ENCODE measurements at places on chromosomes 5 and 9. TPM values are rescaled to one million over a fixed set of nuclear protein-coding genes. Genes with fewer than 3 reads are reported as not detected.

GRCh38 chr5:37838152-37838932 lies 1.5 kb downstream of the GDNF start:
- DNase-seq = no peak

DNA sequence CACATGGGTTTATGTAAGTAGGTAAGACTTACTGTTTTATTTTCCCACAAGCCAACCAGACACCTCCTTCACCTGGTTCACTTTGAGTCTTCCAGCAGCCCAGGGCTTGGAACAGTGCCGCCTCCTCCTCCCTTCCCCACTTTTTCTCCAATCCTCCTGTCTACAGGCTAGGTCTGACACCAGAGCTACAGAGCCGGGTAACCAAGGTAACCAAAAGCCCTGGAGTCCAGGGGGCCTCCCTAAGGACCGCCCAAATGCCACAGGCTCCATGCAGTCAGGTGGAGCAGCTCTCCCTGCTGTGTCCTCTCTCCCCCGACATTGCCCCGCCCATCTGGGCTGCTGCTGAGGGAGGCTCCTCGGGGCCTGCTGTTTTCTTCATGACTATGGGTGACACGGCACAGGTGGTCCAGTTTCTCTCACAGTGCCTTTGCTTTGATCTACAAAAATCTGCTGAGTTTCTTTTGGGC lies 138.0 kb upstream of the EFNA5 start:
- no peak for DNase-seq

- no peak for DNase-seq
Observed at GRCh38 chr9:106779796-106780195, 83.2 kb upstream of the ZNF462 start.

GRCh38 chr9:71647094-71647591 lies 121.2 kb downstream of the CEMIP2 start:
- peak; percentile 92 for DNase-seq

DNA sequence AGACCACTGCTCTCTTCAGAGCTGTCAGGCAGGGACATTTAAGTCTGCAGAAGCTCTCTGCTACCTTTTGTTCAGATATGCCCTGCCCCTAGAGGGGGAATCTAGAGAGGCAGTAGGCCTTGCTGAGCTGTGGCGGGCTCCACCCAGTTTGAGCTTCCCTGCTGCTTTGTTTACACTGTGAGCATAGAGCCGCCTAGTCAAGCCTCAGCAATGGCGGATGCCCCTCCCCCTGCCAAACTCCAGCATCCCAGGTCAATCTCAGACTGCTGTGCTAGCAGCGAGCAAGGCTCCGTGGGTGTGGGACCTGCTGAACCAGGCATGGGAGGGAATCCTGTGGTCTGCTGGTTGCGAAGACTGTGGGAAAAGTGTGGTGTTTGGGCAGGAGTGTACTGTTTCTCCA lies 59.9 kb downstream of the CAVIN4 start:
- no peak for DNase-seq

GRCh38 chr5:42579320-42579719 lies 156.1 kb downstream of the GHR start:
- DNase-seq = no peak

GRCh38 chr5:5018578-5018970 lies 121.6 kb upstream of the ADAMTS16 start:
- DNase-seq = no peak

- no peak for DNase-seq
Observed at GRCh38 chr9:16768816-16769215, 101.7 kb downstream of the BNC2 start.

GRCh38 chr5:149800633-149801032 lies 70.5 kb downstream of the PPARGC1B start:
- DNase-seq = no peak

DNA sequence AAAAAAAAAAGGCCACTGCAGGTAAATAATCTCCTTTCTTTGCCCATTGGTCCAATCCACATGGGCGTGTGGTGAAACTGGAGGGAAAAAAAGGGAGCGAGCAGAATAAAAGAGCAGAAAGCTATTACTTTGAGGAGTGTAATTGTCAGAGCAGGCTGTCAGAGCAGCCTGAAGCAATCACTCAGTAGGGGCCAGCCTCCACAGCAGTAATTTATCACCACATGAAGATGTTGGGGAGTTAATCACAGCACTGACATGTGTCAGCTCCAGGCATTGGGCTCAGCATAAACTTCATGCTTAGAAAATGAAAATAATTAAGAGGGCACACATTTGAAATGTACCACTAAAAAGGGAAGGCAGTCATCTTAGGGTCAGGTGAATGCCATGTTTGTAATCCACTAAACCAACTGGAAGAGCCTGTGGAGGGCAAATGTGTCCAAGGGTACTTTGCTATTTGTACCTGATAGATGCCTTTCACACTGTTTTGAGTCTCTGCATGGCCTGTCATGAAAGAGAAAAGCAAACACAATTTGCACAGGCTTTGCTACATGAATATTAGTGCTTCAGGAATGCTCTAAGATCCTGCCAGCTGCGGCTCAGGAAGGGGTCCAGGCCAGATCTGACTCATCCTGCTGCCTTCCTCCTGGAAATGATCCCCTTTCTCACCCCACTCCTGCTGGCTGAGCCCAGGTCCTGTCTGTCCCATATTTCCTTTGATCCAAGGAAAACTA lies 2.9 kb upstream of the PTGER4 start:
- DNase-seq = no peak

DNA sequence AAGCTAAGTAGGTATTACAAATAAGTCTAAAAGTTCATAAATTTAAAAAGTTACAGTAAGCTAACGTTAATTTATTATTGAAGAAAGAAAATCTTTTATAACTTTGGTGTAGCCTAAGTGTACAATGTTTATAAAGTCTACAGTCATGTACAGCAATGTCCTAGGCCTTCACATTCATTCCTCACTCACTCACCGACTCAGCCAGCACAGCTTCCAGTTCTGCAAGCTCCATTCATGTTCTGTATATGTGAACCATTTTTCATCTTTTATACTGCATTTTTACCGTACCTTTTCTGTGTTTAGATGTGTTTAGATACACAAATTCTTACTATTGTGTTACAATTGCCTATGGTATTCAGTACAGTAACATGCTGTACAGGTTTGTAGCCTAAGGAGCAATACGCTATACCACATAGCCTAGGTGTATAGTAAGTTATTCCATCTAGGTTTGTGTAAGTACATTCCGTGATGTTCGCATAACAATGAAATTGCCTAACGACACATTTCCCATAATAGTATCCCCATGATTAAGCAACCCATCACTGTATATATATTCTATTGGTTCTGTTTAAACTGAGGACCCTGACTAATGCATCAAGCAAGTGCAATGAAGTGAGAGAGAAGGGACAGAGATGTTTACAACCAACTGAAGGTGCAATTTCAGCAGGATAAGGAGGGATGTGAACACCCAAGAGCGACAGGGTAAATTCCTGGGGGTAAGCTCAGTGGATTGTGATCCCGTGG lies 88.9 kb upstream of the TRIO start:
- DNase-seq = no peak

- DNase-seq = no peak
Observed at GRCh38 chr5:75651575-75652238, 40.5 kb downstream of the ANKDD1B start.

DNA sequence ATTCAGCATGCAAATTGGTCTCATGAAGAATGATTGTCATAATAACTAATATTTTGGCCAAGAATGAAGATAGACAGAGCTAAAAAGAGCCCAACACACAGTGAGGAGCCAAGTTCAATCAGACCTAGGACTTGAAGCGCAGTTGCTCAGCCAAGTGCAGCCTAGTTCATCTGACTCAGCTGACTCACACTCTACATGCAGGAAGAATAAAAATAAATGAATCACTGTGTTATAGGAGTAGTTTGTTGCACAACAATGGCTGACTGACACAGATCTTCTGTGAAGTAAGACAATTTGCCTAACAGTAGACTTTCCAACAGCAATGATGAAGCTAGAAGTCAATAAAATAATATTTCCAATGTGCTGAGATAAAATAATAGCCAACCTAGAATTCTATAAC lies 261.5 kb downstream of the CEMIP2 start:
- DNase-seq = no peak

DNA sequence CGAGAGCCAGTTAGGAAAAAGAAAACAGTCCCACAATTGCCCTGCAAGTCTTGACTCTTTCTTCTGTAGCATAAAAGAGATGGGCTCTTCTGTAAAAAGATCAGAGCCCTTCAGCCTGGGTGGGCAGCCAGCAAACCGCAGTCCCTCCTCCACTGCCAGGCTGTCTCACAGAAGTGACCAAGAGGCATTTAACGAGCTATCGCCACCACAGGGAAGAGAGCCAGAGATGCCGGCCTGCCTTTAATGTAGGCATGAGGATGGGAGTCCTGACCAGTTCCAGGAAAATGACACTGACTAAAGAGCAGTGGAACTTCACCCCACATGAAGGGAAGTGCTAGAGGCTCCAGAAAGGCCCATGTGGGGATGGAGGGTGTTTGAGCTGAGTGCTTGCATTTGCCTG lies 264.6 kb downstream of the NDUFS4 start:
- no peak for DNase-seq

DNA sequence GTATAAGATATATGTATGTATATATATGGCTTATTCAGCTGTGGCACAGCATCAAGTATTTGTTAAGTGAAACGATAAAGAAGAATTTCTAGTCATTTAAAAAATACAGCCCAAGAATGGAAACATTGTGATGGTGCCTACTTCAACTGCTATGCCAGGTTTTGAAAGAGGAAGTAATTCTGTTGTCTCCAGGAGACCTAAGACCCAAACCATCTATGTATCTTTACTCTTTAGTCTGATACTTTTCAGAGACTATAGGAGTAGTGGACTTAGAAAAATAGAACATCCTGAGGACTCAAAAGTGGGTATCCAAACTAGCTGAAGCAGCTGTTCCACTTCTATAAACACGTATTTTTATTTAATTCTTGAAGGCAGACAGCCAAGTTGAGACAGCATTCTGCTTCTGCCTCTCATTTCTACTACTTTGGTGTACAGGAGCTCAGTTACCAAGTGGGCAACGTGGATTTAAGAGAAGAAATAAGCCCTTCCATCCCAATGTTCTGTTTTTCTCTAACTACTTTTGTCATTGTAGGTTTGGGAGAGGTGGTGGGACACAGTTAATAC lies 110.7 kb downstream of the RPS23 start:
- DNase-seq = no peak

DNA sequence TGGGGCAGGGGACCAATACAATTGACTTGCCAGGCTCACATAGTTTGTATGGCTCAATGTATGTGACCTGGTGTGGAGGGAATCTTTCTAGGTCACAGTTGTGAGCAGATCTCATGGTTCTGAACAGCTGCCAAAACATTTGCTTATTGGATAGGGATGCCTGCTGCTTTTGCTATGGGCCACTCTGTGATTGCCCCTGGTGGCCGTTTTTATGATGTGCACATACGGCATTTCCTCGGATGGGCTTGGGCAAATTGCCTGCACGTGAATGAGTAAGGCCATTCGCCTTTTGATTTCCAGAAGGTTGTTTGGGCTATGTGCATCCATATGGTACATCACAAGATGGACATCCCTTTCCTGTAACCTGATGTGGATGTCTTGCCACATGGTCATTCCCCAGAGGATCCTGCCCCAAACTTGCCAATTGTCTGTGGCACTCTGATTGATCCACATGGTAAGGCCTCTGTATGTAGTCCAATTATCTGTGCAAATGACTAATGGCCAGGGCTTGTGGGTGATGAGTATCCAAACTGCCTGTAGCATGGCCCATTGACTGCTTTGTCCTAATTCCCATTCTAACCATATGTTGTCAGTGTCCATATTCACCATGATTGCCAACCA lies 10.7 kb upstream of the SLC22A4 start:
- DNase-seq = no peak

DNA sequence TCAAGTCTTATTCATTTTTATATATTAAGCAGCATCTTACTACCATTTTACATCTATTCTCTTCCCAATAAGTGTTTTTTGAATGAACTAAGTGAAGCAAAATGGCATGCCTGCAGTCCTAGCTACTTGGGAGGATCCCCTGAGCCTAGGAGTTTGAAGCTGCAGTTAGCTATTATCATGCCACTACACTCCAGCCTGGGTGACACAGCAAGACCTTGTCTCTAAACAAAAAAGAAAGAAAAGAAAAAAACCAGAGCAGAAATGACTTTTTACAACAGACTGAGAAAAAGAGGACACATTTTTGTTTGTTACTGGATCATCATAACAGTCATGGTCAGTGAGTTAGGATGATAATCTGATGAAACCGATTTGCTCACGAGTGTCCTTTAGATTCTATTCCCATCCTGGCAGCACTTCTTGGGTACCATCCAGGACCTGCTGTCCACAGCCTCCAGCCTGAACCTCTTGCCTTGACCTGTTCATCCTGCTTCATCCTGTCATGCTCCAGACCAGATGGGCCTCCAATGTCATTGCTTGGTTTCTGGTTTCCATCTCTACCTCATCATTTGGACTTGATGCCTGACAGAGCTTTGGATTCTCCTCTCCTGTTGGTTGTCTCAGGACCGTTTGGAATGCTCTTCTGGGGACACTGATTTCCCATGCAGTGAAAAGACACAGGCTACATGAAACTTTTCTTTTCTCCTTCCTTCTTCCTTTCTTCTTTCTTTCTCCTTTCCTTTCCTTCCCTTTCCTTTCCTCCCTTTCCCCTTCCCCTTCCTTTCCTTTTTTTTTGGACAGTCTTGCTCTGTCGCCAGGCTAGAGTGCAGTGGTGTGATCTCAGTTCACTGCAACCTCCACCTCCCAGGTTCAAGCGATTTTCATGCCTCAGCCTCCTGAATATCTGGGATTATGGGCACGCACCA lies 50.1 kb upstream of the GLRX start:
- no peak for DNase-seq

DNA sequence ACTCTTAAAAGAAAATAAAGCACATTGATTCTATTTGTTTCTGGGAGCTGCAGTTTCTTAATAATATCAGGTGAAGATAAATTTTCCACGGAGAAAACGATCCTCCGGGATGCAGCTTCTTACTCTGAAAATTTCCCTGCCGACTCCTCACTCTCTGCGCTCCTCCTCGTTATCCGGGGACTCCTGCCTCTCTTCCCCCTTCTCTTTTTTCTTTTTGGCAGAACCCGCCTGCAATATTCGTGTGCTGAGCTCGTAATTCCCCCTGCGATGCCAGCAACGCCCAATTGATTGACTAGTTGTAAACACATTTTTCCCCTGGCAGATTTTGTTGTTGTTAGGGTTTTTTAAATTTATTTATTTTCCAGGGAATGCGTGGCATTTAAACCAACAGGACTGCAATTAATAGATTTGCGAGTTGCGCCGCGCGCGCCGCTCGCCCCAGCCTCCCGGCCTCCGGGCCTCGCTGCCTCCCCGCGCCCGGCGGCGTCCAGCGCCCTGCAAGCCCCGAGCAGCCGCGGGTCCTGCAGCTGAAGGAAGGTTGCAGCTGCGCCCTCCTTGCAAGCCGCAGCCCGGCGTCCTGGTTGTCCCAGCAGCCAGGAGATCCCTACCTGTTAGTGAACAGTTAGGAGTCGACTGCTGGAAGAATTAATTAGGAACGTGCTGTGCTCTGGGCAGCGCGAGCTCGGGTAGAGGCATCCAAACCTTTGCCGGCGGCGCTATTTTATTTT lies 2.2 kb downstream of the NTNG2 start:
- DNase-seq = no peak

GRCh38 chr5:157516006-157516405 lies 56.0 kb downstream of the NIPAL4 start:
- peak; percentile 67 for DNase-seq

- no peak for DNase-seq
Observed at GRCh38 chr5:171845040-171845630, 59.5 kb downstream of the SMIM23 start.

The PRSS3 gene
- not detected for total RNA-seq

The SVEP1 gene
- 6.7 TPM for total RNA-seq

The SLC36A2 gene
- not detected for total RNA-seq

The SRA1 gene
- total RNA-seq = 31.8 TPM

The SPINK7 gene
- not detected for total RNA-seq

The BHMT2 gene
- total RNA-seq = 5.6 TPM

The HK3 gene
- 4.3 TPM for total RNA-seq

The LCN1 gene
- total RNA-seq = not detected

The C9 gene
- total RNA-seq = not detected

The NEURL1B gene
- 19.7 TPM for total RNA-seq
